T-cell (primary cell): ENCODE measurements at places on chromosomes 7 and 10.

- peak overlapping the region; percentile 81 for H3K27ac ChIP-seq
- H3K27me3 ChIP-seq = no peaks in the 10 kb centered on the region
- H3K4me1 ChIP-seq = peaks cover 84% of the 10 kb centered on the region
- H3K36me3 ChIP-seq = no peaks in the 10 kb centered on the region
- no peak for DNase-seq
Measured at GRCh38 chr7:143382791-143383641, 1.9 kb downstream of the ZYX start.

GRCh38 chr7:128100949-128101713, 69.9 kb upstream of the LRRC4 start:
- H3K27ac ChIP-seq = no peak overlapping the region
- no peak overlapping the region for H3K4me3 ChIP-seq
- peaks cover 13% of the 10 kb centered on the region for H3K27me3 ChIP-seq
- peaks cover 4% of the 10 kb centered on the region for H3K4me1 ChIP-seq

DNA sequence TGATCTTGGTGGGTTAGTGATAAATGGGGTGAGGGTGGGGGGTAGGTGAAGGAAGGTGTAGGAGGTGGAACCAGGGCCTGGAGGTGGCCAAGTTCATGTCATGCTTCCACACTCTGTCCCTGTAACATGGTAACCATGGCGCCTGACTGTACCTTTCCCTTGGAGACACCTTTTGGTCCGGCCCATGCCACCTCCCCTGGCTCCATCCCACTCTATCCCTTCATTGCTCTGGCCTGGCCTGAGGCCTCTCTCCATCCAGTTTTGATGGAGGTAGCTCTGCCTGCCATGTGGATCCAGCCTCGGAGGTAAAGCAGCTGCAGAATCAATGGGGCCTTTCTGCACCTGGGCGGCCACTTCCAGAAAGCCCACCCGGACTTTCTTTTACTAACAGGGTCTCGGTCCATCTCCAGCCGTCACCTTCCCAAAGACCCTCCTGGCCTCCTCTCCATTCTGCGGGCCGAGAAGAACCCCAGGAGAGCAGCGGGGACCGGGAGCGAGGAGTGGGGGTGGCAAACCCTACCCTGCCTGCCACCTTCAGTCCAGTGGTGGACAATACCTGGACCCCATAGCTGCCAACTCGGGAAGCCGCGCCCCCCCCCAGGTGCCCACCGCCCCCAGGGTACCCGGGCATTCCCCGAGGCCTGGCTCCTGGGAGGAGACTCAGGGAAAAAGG, 504 bp upstream of the TRRAP start:
- peaks cover 7% of the 10 kb centered on the region for H3K27me3 ChIP-seq
- H3K4me1 ChIP-seq = peaks cover 19% of the 10 kb centered on the region
- H3K36me3 ChIP-seq = peaks cover 1% of the 10 kb centered on the region

- no peak for DNase-seq
- no peaks in the 10 kb centered on the region for H3K4me1 ChIP-seq
- no peaks in the 10 kb centered on the region for H3K27me3 ChIP-seq
Measured at GRCh38 chr10:32084185-32084851, 28.1 kb upstream of the KIF5B start.

GRCh38 chr7:15424468-15424867, 137.3 kb downstream of the AGMO start:
- H3K27me3 ChIP-seq = no peaks in the 10 kb centered on the region
- H3K4me1 ChIP-seq = no peaks in the 10 kb centered on the region
- no peaks in the 10 kb centered on the region for H3K36me3 ChIP-seq
- H3K4me3 ChIP-seq = no peak overlapping the region
